Spinal cord (tissue), 10 donors: ENCODE measurements at places on chromosomes 4 and X. TPM values are rescaled to one million over a fixed set of nuclear protein-coding genes. Genes with fewer than 3 reads are reported as not detected.

- H3K4me1 ChIP-seq = peaks cover 93% of the 10 kb centered on the region
- no peak overlapping the region for H3K4me3 ChIP-seq
- peak overlapping the region; percentile 69 for H3K27ac ChIP-seq
Measured at GRCh38 chr4:1766106-1767060, 26.7 kb upstream of the FGFR3 start.

GRCh38 chrX:104098151-104098808 lies 14.0 kb upstream of the ZCCHC18 start:
- no peak overlapping the region for H3K27ac ChIP-seq
- H3K27me3 ChIP-seq = no peaks in the 10 kb centered on the region
- H3K4me3 ChIP-seq = no peak overlapping the region
- H3K36me3 ChIP-seq = no peaks in the 10 kb centered on the region
- H3K4me1 ChIP-seq = no peaks in the 10 kb centered on the region
- DNase-seq = no peak

- no peak overlapping the region for H3K27ac ChIP-seq
- H3K4me1 ChIP-seq = no peaks in the 10 kb centered on the region
- no peak overlapping the region for H3K4me3 ChIP-seq
- H3K36me3 ChIP-seq = no peaks in the 10 kb centered on the region
Measured at GRCh38 chrX:12672367-12673106, 118.7 kb upstream of the PRPS2 start.

- DNase-seq = no peak
- no peak overlapping the region for H3K27ac ChIP-seq
- H3K4me1 ChIP-seq = no peaks in the 10 kb centered on the region
- no peaks in the 10 kb centered on the region for H3K36me3 ChIP-seq
- peaks cover 3% of the 10 kb centered on the region for H3K27me3 ChIP-seq
Measured at GRCh38 chrX:25191403-25191802, 175.6 kb upstream of the ARX start.

Gene PRDM8
- 44.4 TPM for polyA plus RNA-seq

- H3K36me3 ChIP-seq = no peaks in the 10 kb centered on the region
- H3K4me3 ChIP-seq = no peak overlapping the region
- H3K27ac ChIP-seq = no peak overlapping the region
- no peak for DNase-seq
Measured at GRCh38 chr4:171007618-171008390, 805.4 kb upstream of the GALNTL6 start.

Gene L1CAM
- polyA plus RNA-seq = 179 TPM

DNA sequence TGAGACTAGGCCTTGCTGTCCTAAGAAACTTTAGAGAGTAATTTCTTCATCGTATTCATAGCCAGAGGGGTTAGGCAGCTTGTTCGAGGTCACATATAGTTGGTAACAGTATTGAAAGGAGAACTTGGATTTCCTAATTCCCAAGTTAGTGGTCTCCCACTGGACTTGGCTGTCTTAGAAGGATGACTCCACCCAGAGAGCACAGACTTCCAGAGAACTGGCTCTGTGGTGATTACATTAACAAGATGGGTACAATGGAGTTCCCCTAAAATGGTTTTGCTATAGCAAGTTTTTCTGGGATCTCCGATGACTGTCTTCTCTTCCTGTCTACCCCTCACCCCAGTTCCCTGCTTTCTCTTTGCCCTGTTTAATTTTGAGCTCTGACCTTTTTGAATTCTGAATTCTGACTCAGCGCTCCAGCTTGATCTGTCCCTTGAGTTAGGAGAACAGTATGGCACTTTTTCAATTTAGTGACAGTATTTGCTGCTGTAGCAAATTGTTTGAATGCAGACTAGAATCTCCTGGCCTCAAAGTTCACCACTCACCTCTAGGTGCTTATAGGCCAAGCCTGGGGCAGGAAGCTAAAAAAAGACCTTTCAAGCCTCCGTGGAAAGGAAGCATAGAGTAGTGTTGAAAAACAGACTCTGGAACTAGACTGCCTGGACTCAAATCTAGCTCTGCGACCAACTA lies 6.9 kb downstream of the MSN start:
- H3K36me3 ChIP-seq = no peaks in the 10 kb centered on the region
- no peak overlapping the region for H3K4me3 ChIP-seq
- no peak overlapping the region for H3K27ac ChIP-seq
- H3K4me1 ChIP-seq = peaks cover 3% of the 10 kb centered on the region
- DNase-seq = no peak

DNA sequence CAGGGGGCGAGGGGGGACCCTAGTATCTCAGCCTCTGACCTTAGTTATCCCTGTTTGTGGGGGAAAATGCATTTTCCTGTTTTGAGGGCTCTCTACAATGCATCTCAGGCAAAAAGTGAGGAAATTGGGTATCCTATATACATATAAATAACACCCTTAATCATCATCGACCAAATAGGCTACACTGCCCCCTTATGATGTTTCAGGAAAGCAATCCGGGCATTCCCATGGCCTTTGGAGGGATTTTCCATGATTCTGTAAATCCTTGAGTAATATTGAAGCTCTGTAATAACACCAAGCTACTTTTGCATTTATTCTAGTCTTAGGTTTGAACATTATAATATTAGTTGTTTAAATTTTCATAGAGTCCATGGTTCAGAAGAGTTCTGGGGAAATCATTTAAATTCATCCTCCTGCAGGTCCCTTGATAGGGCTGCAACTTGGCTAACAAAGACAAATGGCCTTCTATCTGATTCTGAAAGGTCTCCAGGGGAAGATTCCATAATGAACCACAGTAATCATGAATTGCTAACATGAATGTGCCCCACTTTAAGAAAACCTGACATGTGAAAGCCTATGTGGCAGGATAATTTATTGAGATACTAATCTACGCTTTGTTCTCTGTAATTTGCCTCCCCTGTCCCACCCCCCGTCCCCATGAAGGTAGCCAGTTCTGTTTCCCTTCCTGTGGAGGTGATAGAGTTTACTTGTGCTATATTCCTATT lies 91.5 kb upstream of the SCOC start:
- H3K27me3 ChIP-seq = no peaks in the 10 kb centered on the region
- H3K4me3 ChIP-seq = no peak overlapping the region
- no peaks in the 10 kb centered on the region for H3K36me3 ChIP-seq
- peaks cover 6% of the 10 kb centered on the region for H3K4me1 ChIP-seq

GRCh38 chr4:75696071-75696470 lies 22.9 kb upstream of the G3BP2 start:
- H3K4me1 ChIP-seq = no peaks in the 10 kb centered on the region
- no peak for DNase-seq
- no peaks in the 10 kb centered on the region for H3K27me3 ChIP-seq
- H3K27ac ChIP-seq = no peak overlapping the region

Gene OTC
- polyA plus RNA-seq = 0.21 TPM

Gene AVPR2
- 0.24 TPM for polyA plus RNA-seq

Gene CRMP1
- 479 TPM for polyA plus RNA-seq

Gene IL13RA2
- polyA plus RNA-seq = 0.79 TPM

GRCh38 chr4:110615353-110616237 lies 7.3 kb downstream of the PITX2 start:
- peaks cover 100% of the 10 kb centered on the region for H3K27me3 ChIP-seq
- H3K27ac ChIP-seq = no peak overlapping the region
- H3K4me1 ChIP-seq = peaks cover 34% of the 10 kb centered on the region
- H3K4me3 ChIP-seq = no peak overlapping the region
- H3K36me3 ChIP-seq = no peaks in the 10 kb centered on the region
- no peak for DNase-seq

- no peaks in the 10 kb centered on the region for H3K27me3 ChIP-seq
- no peak overlapping the region for H3K27ac ChIP-seq
Measured at GRCh38 chrX:121886557-121886956, 839.1 kb downstream of the GLUD2 start.

Gene FGB
- polyA plus RNA-seq = 0.14 TPM

GRCh38 chr4:155944516-155944915 lies 9.2 kb downstream of the CTSO start:
- H3K36me3 ChIP-seq = no peaks in the 10 kb centered on the region
- no peak for DNase-seq
- no peaks in the 10 kb centered on the region for H3K4me1 ChIP-seq

GRCh38 chr4:101065935-101066485 lies 281.3 kb downstream of the PPP3CA start:
- no peaks in the 10 kb centered on the region for H3K36me3 ChIP-seq
- no peak overlapping the region for H3K4me3 ChIP-seq
- H3K4me1 ChIP-seq = no peaks in the 10 kb centered on the region
- H3K27ac ChIP-seq = no peak overlapping the region

- no peaks in the 10 kb centered on the region for H3K27me3 ChIP-seq
- no peak for DNase-seq
- H3K27ac ChIP-seq = no peak overlapping the region
- no peak overlapping the region for H3K4me3 ChIP-seq
- H3K36me3 ChIP-seq = no peaks in the 10 kb centered on the region
- H3K4me1 ChIP-seq = peaks cover 21% of the 10 kb centered on the region
Measured at GRCh38 chr4:15153662-15154061, 151.4 kb downstream of the CPEB2 start.

DNA sequence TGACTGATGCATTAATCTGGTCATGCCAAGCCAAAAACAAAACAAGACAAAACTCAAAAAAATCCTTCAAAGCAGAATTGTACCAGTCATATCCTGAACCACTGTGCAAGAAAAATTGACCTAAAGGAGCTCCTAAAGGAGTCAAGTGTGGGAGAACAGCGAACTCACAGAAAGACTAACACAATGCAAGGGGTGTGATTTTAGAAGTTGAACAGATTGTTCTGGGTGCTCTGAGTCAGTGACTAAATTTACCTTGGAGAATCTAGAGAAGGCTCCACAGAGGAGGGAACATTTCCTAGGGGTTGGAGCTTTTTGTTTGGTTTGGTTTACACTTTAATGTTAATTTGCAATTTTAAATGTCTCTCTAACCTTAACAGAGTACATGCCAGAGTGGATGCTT lies 48.9 kb upstream of the PHF8 start:
- DNase-seq = no peak
- no peak overlapping the region for H3K27ac ChIP-seq
- H3K27me3 ChIP-seq = no peaks in the 10 kb centered on the region
- no peaks in the 10 kb centered on the region for H3K4me1 ChIP-seq
- no peaks in the 10 kb centered on the region for H3K36me3 ChIP-seq

DNA sequence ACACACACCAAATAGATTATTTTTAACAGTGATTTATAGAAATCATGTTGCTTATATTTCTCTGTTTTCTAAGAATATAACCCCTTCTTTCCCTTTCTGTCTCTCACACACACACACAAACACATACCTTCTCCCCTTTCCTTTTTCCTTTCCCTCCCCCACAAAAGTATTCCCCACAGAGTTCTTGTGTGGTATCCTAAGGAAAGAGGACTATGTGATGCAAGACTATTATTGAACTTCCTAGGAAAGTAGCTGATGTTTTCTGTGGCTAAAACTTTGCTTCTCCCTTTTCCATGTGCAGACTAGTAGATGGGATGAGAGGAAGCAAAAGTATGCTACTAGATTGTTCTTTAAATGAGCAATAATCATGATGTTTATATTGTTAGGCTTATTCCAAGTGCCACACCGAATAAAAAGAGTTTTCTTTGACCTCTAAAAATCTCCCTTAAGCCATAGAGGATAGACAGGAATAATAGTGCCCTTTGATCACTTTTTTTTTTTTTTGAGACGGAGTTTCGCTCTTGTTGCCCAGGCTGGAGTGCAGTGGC lies 38.7 kb downstream of the CPEB2 start:
- no peak for DNase-seq
- no peaks in the 10 kb centered on the region for H3K36me3 ChIP-seq
- H3K27ac ChIP-seq = no peak overlapping the region
- H3K4me1 ChIP-seq = no peaks in the 10 kb centered on the region
- H3K27me3 ChIP-seq = no peaks in the 10 kb centered on the region
